ENCODE measurements at places on chromosomes 4 and X.

DNA sequence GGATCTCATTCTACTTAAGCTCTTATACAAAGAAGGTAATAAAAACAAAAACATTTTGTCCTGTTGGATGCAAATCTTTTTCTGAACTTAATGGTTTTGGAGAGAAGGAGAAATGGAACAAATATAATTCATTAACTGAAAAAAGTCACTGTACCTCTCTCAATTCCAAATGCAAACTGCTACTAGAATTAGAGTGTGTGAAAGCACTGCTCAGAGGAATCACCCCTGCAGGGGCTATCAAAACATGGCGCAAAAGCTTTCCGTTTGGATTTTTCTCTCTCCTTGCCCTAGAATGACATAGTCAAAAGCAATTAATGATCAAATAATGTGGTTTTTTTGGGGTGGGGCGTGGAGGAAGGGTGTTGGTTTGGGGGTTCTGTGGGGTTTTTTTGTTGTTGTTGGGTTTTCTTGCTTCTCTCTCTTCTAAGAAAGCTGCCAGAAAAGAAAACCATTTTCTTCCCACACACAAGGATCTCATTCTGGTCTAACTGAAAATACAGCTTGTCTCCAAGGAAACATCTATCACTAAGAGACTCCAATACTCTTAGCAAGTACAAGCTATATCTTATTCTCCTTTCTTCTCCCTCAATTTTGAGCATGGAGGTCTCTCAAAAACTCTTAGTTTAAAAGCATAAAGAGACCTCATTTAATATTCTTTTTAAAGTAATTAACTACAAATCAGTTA is 41.6 kb downstream of the USP46 start:
- DNase-seq, result no peak

DNA sequence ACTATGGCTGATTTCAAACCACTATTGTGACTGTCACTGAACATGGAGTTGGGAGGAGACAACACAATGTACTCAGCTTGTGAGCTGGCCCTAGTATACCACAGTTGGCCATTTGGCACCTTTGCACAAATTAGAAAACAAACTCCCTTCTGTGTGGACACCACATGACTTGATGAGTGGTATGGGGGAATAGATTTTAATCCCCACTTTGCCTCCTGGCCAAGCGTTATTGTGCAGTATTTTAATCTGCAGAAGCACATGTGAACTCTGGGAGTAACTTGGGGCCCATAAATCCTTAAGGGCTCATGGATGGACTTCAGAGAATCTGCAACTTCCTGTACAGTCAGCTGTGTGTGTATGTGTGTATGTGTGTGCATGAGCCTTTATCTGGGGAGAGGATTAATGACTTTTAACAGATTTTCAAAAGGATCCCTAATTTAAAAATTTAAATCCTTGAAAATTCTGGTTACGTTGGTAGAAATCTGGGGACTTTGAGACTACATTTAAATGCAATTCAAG is 105.0 kb upstream of the PAQR3 start:
- DNase-seq, result no peak

DNA sequence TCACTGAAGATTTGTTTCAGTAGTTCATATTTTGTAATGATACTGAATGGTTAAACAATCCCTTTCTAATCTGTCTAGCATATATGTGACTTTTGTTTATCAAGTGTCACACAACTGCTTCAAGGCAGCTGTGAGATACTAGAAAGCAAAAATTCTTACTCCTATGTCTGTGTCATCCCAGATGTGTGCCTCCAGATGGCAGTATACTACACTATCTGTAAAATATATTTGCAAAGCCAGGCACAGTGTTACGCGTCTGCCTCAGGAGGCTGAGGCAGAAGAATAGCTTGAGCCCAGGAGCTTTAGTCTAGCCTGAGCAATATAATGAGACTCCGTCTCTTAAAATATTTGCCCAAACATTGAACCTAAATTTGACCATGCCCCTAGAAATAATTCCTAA is 4.0 kb downstream of the NUDT10 start:
- no peak for DNase-seq

- no peak for DNase-seq
Observed at GRCh38 chrX:25296850-25297249, 281.1 kb upstream of the ARX start.

DNA sequence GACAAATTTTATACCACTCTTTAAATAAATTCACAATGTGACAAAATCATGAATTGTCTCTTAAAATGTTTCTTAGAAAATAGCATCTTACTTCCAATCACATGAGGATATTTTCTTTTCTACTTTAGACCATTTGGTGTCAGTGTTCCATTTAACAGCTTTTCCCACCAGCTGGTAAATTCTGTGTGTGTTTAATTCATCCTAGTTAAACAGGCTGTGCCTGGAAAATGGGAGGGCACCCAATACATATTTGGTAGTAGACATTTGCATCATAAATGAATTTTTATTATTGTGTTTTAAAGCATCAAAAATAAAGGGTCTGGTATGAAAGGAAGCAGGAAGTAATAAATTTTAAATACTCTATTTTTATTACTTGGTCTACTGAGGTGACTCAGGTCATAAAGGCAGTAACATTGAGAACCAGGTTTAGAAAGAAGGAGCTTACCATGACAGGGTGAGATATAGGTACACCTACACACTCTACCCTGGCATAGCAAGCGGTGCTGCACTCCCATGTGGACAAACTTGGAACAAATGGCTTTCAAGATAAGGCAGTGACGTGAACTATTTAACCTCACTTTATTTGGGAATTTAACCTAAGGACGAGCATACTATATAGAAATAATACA is 344.5 kb downstream of the BMPR1B start:
- DNase-seq, result no peak

DNA sequence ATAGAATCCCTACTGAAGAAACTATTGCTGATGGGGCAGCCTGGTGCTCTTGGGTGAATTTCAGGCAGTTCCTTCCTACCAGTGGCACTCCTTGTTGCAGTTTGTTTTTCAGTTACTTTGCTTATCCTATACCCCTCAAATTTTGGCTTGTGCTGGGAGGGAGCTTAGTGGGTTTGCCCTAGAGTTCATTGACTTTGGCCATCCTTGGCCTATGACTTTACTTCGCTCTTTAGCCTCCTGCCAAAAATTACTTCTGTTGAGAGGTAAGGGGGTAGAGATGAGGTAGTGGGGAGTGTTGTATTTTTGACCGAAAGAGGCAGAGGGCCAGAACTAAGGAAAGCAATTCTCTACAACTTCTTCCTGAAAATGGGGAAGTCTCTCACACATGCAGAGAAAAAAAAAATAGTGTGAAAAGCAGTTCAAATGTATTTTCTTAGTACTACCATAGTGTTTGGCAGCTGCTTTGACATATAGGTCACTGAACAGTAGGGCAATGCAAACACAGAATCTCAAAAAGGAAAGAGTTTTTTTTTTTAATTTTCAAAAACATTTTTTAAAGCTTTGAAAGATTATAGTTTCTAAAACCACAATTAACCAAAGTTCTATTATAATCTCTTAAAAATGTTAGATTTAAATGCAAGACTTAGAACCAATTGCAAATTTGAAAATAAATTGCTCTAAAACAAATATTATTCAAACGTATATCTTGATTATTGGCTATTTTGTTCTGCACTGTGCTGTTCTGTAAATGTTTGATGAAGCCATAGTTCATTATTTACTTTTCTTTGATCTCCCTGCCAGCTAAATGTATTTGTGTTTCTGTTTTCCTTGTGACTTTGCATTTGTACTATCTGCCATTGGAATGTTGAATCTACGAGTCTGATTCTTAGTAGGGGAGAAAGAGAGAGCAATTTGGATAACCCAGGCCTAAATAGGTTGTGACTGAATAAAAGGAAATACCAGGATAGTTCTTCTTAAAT is 73.6 kb downstream of the DCK start:
- DNase-seq, result no peak

DNA sequence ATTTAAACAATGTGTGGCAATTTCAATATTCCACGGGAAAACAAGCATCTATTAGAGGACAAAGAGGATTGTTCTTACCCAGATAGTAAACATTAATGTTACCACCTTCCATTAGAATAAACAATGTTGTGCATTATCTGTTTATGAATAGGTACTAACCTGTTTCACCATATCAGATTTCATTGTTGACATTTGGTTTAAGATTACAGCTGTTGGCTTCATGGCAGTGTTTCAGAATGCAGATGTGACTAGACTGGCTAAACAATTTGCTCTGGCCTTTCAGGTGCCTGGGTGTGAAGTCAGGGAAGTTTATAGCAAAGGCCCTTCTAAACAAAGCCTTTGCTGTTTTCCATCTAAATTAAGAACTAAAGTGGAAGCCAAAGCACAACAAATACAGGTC is 464.7 kb upstream of the FAM47C start:
- DNase-seq, result no peak

DNA sequence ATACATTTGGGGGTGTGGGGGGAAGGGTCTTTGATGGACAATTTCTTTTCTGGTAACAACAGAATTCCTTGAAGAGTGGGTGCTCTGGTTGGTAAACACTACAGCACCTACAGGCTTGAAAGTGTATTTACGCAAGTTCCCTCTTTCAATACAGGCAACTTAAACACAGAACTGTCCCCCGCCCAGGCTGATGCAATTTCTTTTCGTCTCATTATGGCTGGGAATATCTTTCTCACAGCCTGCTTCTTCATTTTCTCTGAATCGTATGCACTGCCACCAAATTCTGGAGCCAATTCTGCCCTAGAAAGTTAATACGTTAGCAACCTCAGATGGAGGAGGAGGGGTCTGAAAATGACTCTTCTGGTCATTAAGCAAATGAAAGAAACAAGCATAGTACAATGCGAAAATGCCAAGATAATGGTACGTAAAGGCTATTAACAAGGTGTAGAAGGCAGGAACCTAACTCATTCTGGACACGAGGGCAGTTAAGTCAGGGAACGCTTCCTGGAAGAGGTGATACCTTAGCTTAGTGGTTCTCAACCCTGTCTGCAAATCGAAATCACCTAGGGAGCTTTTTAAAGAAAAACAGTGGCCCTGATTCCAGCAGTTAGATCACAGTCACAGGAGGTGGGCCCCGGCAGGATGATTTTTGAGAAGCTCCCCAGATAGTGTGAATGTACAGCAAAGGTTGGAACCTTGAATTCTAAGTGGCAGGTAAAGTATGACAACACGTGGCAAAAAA is 1.0 kb downstream of the AGA start:
- DNase-seq, result no peak

DNA sequence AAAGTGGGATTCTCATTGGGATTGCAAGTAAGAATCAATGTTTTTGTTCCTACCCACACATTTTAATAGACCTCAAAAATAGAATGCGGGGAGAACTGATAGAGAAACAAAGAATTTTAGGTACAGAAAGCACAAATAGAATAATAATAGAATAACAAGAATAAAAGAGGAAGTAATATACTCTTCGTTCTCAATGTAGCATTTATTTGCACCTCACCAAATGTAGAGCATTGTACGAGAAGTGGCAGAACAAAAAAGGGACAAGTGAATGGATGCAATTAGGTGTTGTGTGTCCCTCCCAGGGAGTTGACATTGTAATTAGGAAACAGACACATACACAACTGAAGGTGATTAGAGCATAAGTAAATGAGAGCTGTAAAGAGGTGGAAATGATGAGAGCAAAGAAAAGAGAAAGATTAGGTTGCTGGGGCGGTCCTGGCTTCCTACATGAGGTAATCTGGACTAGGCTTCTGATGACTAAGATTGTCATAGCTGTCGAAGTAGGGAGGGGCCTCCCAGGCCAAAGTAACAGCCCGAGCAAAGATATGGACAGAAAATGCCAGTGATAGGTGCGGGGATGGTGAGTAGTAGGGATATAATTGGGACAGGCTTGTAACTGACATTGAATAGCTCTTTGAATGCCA is 10.4 kb downstream of the RAB9A start:
- no peak for DNase-seq

- no peak for DNase-seq
Observed at GRCh38 chrX:130857207-130857606, 45.8 kb downstream of the ENOX2 start.

DNA sequence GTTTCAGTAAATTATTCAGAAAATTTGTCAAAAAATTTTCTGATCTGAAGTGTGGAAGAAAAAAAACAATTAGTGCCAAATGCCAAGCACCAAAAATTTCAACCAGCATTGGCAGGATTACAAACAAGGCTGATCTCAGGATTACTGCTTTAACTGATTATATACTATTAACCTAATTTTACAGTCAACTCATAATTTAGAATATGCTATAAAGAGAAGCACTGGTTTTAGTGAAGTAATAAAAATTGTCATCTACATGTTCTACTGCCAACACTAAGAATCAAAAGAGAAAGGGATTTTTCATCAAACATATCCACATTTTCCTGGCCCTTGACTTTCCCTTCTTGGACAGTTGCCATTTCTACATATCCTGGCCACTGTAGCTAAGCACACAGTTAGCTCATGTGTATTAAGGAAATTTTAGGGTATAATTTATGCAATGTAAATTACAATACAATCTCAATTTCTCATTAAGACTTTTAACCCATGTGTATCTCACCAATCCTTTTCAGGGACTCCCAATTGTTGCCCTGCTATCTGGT is 33.8 kb downstream of the THOC2 start:
- DNase-seq, result no peak

DNA sequence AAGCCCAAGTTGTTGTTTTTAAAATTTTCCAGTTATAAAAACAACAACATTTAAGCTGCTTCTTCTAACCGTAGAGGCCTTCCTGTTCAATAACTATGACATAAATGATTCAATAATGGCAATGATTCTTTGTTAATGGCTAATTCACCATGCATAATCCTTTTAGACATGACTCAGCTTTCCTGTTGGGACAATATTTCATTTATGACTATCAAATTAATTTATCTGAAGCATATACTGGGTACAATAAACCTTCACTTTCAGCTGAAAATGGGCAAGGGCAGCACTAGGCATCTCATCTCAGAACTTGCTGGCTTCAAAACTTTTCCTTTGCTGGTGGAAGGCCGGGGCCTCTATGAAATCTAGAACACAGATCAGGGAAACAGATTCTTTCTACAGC is 38.9 kb downstream of the TBC1D9 start:
- DNase-seq, result no peak

GRCh38 chr4:64893205-64893604 is 484.0 kb upstream of the TECRL start:
- no peak for DNase-seq

DNA sequence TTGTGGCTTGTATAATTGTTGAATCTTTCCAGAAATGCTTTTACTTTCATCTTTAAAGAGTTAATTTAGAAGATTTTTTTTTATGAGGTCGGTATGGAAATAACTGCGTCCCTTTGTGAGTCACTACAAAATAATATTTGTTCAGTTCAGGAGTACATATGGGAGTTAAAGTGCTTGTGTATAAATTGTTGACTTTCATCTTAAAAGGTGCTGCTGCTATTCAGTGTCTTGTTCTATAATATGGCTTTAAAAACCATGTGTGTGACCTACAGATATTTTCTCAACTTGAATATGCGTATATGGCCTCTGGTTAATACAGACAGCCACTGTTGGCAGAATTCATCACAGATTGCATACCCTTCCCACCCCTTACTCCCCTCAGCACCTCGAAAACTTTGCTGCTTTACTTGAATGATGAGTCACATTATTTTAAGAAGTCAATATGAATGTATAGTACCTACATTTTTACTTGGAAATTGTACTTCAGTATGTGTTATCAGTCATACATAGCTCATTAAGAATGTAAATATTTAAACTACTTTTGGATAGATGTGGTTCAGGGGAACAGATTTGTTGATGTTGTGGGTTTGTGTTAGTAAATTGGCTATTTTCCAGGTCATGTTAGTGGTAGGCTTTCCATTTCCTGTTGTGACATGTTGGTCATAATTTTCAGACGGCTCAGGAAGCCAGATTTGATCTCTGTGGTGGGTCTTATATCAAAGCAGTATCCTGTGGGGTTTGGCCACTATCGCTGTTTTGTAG is 1.5 kb downstream of the CLCN3 start:
- DNase-seq, result no peak

- no peak for DNase-seq
Observed at GRCh38 chrX:75781611-75782010, 3.4 kb downstream of the MAGEE2 start.

GRCh38 chr4:25834411-25835107 is 28.2 kb downstream of the SEL1L3 start:
- DNase-seq, result no peak
